COR-L47 (cell line): ENCODE measurements at places on chromosomes 12 and 14.

GRCh38 chr12:26832822-26833742 is at the start of gene ITPR2:
Gene ITPR2, minus strand, starts transcription at chr12:26833194. Its CDS starts 413 bp downstream, at chr12:26832781.
- peak; percentile 42 for DNase-seq

DNA sequence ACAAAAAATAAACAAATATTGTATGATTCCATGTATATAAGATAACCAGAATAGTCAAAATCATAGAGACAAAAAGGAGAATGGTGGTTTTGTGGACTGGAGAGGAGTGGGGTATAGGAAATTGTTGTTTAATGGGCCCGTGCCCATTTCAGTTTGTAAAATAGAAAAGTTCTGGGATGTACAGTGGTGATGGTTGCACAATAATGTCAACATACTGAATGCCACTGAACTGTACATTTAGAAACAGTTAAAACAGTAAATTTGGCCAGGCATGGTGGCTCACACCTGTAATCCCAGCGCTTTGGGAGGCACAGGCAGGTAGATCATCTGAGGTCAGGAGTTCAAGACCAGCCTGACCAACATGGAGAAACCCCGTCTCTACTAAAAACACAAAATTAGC is 40.1 kb downstream of the NUMB start:
- DNase-seq = no peak

DNA sequence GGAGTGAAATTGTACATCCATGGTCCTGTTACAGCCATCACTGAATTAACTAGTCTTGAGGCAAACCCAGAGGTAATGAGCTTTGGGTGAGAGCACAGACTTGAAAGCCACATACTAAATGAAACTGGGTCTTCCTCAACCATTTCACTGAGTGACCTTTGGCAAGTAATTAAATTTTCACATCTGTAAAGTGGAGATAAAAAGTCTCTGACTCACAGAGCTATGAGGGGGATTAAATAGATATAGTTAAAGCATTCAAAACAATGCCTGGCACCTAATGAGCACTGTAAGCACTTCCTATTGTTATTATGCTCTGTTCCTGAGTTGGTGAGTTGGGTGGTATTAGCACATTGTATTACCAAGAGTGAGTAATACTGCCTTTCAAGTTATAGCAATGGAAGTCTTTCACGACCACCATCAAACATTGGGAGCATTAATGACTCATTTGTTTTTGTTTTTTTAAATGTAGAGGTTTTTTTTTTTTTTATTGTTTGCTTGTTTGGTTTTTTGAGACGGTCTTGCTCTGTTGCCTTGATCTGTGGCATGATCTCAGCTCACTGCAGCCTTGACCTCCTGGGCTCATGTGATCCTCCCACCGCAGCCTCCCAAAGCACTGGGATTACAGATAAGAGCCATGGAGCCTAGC is 12.5 kb upstream of the STRN3 start:
- DNase-seq = no peak

DNA sequence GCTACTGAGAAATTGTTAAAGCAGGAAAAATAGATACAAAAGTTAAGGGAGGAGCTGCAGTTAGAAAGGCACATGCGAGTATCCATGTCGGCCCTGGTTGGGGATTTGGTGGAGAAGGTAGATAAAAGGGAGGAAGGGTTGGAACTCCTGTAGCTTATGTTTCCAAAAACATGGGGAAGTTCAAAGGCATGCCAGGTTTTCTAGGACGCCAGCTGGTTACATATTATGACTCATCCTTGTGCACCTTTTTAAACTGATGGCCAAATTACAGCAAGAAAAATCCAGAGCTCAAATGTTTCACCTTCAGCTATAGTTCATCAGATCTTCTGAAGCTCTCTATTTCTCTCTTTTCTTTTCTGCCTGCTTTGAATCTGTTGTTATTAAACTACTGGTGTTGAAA is 13.2 kb upstream of the MAP4K5 start:
- no peak for DNase-seq

DNA sequence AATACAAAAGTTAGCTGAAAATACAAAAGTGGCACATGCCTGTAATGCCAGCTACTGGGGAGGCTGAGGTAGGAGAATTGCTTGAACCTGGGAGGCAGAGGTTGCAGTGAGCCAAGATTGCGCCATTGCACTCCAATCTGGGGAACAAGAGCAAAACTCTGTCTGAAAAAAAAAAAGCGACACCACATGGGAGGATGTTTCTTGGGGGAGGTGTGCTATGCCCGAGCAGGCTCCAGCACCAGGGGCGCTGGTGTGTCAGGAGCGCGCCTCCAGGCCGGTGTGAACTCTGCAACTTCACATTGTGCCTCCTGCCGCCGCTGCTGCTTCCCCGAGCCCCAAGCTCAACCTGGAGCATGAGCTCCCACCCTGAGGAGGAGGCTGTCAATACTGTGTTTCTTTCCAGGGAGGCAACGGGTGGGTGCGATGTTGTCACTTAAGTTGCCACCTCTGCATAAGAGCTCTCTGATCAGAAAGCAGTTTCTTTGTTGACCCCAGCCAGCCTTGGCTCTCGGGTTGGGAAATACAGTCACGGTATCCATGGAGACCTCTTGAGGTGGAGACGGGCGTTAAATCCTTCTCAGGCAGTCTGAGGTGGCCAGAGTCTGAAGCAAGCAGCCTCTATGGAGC is 18.9 kb downstream of the DEGS2 start:
- DNase-seq = no peak

- no peak for DNase-seq
Measured at GRCh38 chr12:106684497-106684896, 90.0 kb upstream of the RIC8B start.

- DNase-seq = no peak
Measured at GRCh38 chr12:34400411-34400881, 378.1 kb downstream of the ALG10 start.

DNA sequence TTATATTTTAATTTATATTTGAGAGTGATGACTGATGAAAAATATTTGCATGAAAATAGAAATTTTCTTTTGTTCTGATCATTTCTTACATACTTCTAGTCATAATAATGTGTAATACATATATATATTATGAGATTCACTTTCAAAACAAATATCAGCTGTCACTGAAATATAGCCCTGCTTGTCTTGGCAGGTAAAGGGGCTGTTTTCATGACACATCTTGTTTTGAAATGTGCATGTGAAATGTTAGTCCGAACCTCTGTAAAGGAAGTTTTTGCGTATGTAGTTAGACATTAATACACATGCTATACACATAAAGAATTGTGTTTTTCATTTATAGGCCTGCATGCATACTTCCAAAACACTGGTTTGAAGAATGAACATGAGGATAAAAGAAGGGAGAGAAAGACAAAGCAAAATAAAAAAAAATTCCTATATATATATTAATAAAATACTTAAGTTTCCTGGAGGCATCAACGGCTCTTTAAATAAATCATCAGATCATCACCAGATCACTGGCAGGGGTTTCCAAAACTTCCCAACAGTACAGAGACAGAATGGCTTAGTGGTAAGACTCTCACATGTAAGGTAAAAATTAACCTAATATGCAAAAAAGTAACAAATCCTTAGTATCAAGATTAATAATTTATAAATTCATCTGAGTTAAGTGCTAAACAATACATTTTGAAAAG is 60.1 kb downstream of the SEL1L start:
- no peak for DNase-seq

DNA sequence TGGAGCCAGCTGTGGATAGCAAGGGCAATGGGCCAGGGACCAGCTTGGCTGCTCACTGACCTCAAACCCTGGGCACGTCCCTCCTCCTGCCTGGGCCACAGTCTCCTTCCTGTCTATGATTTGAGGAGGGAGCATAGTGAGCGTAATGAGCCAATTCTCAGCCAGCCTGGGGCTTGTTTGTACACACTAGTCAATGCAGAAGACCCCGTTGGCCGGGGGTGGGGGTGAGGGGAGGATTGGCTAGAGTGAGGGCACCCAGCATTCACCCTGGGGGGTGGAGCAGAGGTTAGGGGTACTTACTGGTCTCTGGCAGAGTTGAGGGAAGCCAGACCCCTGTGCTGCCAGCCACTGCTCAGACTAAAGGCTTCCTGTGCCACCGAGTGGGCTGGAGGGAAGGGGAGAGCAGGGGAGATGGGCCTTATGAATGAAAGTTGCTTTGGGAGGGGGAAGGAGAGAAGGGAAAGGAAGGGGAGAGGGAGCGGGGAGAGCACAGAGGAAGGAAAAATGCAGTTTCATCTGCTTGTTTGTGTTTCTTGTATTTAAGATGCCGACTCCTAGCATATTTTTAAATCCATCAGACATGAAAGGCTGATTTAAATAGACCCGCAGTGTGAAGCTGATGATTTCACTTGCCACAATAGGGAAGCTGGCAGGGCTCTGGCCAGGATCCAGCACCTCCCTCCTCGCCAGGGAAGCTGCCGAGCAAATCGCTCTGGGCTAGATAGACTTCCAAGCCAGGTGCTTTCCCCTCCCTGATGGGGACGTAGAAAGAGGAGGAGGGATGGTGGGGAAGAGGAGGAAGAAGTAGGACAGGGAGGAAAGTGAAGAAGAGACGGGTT is 114.0 kb downstream of the PRMT8 start:
- DNase-seq = peak; percentile 77

GRCh38 chr12:124682425-124683151 is 115.2 kb upstream of the NCOR2 start:
- DNase-seq = no peak

DNA sequence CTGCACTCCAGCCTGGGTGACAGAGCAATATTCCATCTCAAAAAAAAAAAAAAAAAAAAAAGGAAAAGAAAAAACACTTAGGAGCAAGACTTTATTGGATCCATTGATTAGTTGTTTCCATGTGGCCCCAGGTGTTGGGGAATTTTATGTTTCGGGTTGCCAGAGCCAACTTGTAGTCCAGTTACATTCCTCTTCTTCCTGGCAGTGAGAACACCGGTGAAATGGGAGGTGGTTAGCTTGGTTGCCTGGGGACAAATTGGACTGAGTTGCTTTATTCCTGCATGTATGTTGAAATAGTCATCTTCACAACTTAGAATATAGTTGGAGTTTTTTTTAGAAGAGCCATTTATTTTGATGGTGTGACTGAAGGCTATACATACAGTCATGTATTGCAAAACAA is 12.6 kb downstream of the RCOR1 start:
- DNase-seq = no peak

GRCh38 chr12:124837958-124838803 is 25.5 kb downstream of the SCARB1 start:
- peak; percentile 68 for DNase-seq
